ENCODE measurements at places on chromosomes 12 and 14. TPM values are rescaled to one million over a fixed set of nuclear protein-coding genes. Genes with fewer than 3 reads are reported as not detected.

The ANO2 gene
- total RNA-seq, result not detected

The ZFHX2 gene
- total RNA-seq, result 0.98 TPM

The ZNF740 gene
- total RNA-seq, result 39.6 TPM

The HCAR3 gene
- 0.14 TPM for total RNA-seq

The ARMH4 gene
- total RNA-seq, result not detected

Data from T-helper 2 cell treated with Interferon-gamma antibody and Interleukin-4, amounts not matched to agents 100 ng/mL and 5 ng/mL, for 36 hours (primary cell).